ENCODE measurements at places on chromosomes 5 and 9.

- DNase-seq = no peak
These were observed 101.4 kb upstream of the SMARCA2 start for GRCh38 chr9:1913631-1914330.

- DNase-seq = no peak
These were observed 32.7 kb downstream of the ERAP1 start for GRCh38 chr5:96775050-96775449.

DNA sequence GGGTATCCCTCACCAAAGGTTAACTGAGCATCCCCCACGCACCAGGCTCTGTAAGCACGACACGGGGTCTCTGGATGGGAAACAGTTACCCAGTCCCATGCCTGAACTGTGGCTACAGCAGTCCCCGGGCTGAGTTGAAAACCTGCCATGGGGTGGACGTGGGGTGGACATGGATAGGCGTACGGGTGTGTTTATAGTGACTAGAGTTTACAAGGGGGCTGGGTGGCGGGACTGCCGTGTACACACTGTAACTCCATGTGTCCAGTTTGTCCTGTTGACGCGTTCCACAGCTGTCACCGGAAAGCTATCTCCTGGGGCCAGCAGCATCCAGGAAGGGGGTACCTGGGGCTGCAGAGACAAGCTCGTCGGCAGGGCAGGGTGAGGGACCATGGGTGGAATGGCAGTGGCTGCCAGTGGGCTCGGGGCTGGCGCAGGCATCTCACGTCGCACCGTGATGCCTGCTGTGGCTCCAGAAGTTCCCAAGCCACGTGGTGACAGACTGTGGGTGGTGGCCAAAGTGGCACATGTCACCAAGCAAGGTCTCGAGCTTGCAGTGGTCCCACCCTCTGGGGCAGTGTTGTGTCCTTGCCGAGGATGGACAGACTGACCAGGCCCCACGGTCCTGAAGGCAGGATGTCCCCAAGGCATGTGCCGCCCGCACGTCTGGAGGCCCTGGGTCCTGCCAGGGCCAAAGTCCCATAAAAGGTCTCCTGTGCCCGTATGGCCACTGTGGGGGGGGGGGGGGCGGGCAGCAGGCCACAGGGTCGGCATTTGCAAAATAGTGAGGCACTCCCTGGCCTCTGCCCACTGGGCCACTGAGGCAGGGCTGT lies 29.3 kb upstream of the RNF130 start:
- DNase-seq = no peak

- no peak for DNase-seq
These were observed 57.0 kb downstream of the TRPC7 start for GRCh38 chr5:136308212-136308795.

- no peak for DNase-seq
These were observed 128.8 kb upstream of the MAP3K1 start for GRCh38 chr5:56686337-56687195.

DNA sequence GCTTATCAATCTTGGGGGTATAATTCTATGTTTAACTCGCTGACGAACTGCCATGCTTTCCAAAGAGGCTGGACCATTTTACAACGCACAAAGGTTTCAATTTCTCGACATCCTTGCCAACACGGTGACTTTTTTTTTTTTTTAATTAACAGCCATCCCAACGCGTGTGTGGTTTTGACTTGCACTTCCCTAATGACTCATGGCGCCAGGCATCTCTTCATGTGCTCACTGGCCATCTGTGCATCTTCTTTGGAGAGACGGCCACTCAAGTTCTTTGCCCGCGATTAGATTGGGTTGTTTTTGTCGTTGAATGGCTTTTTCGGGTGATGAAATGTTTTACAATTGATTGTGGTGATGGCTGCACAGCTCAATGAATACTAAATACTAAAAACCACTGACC lies 12.5 kb upstream of the CARD9 start:
- no peak for DNase-seq

DNA sequence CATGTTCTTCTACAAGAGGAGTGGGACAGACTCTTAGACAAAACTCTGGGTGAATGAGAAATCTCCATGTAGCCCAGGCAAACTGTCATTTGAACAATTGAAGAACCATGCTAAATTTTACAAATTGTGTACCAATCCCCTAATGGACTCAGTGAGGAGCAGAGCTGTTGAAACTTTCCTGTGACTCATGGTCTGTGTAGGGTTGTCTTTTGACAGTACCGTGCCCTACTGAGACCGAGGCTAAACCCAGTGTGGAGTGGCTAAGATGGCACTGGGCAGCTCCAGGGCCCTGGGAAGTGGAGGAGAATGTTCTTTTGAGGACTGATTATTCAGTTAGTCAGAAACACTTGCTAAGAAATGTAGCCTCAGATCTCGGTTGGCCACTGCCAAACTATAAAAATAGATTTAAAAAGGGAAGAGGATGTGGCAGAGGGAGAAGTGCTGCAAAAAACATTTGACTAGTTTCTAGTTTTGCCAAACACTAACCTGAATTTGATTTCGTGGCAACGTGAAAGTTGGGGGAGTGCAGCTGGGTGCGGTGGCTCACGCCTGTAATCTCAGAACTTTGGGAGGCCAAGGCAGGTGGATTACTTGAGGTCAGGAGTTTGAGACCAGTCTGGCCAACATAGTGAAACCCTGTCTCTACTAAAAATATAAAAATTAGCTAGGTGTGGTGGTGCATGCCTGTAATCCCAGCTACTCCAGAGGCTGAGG lies 24.7 kb downstream of the POU4F3 start:
- no peak for DNase-seq

DNA sequence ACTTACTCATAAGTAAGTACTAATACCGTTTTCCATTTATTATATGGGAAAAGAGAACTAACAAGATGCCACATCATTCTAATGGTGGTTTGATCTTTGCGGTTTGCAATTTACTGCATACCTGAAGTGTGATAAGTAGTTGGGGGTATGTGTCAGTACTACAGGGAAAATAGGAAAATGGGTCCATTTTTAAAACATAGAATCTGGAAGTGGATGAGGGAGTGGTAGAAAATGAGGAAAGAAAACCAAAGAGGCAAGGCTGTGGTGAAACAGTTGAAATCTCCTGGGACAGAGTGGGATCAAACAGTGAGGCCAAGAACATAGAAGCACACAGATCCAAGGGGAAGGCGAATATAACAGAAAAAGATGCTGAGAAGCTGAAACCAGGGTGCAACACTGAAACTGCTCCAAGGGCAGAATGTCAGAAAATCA lies 6.7 kb downstream of the ADAMTSL1 start:
- no peak for DNase-seq

- DNase-seq = no peak
These were observed 209.1 kb upstream of the KCNN2 start for GRCh38 chr5:114152656-114153360.

DNA sequence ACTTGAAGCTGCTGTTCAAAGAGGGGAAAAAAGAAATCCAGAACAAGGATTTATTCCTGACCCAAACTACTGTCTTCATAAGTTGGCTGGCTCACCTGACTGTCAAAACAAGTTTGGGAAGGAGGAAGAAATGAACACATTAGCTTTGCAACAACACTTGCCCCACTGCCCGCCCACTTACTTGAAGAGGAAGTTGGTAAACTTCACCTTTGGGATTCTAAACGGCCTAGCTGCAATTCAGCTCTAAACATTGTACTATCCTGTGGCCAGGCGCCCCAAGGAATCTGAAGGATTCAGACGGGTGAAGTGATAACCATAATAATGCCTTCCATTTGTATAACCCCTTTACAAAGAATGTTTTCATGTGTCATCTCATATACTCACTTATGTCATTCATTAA lies 199.4 kb downstream of the ARRDC3 start:
- DNase-seq = no peak

All from body of pancreas (tissue), 4 donors.